Stimulated activated CD4-positive, alpha-beta T cell treated with anti-CD3 and anti-CD28 coated beads, Interleukin-4, amount 100 ng/mL, for 24 hours (primary cell): ENCODE measurements at places on chromosomes 7 and 10.
A peak's percentile ranks its signal among the peaks of the same experiment; 100 is the strongest.

- no peak for DNase-seq
Measured at GRCh38 chr7:18177129-18177814, 149.6 kb upstream of the PRPS1L1 start.

- no peak for DNase-seq
Measured at GRCh38 chr10:126598009-126598408, 72.5 kb downstream of the C10orf90 start.

GRCh38 chr7:56125831-56126230 lies 9.6 kb upstream of the NUPR2 start:
- DNase-seq: no peak

DNA sequence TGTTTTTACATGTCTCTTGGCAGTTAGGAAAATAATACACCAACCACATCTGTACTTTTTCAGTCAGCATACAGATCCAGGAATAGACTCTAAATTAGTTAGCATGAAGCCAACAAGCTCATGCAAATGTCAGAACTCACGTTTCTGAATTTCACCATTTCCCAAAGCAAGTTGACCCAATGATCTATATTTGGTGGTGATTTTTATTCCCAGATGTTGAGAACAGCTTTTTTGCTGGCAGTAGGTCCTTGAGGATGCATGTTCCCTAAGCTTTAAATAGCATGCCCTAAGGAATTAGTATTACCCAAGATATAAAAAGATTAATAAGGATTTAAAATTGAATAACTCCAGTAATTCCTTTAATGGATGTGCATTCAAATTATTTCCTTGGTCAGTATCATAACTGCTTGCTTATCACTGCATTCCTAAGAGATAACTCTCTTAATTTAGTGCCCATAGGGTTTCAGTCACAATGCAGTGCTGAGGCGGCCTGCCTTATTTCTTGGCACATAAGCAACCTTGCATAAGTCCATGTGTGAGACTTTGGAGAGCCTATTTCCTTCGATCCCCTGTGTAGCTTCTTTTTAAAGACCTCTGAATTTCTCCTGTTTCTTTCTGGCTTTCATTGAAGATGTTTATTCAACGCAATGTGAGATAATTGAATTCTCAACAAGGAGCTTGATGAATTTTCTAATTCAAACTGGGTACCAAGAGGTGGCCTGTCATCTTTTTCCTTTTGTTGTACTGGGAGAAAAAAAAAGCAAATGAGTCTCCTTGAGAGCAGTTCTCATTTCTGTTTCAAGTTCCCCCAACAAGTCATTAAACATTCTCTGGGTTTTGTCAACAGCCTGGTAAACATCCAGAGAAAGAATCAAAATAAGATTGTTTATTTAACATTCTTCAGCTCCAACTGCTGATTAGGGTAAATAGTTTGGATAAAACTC lies 135.3 kb upstream of the MEOX2 start:
- no peak for DNase-seq

DNA sequence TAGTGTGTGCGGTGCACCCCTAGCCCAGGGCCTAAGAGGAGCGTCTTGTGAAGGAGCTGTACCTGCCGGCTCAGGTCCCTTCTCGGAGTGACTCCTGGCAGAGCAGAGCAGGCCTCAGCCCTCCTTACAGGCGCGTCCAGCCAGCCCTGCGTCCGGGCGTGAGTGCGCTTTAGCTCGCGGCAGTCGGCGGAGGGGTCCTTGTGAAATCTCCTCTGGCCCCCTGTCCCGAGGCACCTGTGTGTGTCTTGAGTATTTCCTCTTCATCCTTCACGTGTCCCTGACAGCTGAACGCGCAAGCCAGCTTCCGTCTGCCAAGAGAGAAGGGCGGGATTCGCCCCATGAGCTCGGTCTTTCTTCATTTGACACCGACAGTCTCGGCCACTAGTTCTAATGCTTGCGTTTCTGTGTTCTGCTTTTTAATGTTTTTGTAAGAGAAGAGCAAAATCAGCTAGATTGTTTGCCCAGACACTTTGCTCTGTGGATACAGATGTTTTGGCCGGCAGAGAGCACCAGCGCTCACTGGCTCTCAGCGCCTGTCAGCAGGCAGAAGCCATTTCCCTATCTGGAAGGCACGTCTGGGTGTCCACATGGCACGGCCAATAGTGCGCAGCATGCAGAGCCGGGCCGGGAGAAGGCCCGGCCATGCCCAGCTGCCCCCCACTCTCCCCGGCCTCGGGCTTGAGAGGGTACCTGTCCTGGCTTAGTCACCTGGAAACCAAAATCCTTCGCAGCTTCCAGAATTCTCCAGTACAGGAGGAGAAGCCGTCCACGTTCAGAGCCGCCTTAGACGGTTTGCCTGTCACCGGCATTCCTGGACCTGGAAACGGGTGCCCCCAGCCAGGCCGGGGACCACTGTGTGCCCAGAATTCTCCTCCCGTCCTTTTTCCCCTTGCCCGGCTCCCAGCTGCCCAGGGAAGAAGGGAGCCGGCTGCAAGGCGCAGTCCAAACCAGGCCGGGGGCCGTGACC lies 7.0 kb downstream of the GET4 start:
- DNase-seq: no peak

DNA sequence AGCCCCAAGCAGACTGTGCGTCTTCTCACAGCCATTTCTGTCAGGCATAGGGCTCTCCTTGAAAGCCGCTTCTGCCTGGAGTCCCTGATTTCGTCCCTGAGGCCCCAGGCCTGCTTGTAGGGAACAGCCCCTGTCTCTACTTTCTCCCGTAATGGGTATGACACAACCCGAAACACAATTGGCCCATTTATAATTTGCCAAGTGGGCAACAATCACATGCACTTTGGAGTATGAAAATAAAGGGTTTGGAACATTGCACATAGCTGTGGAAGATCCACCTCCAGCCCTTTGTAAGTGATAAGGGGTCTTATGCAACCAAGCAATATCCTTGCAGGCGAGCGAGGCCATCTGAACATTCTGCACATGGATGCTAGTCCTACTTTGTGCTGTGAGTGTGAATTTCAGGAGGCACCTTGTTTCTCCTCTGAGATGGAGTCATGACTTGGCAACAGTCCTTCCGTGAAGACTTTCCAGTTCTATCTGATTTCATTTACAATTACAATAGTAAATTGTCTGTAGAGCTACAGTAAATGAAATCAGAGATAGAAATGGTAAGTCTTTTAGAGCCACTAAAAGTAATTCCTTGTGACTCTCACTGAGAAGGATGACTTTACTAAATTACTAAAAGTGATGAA lies 141.5 kb downstream of the CUBN start:
- no peak for DNase-seq

GRCh38 chr7:137245186-137245585 lies 98.3 kb downstream of the PTN start:
- DNase-seq: no peak

DNA sequence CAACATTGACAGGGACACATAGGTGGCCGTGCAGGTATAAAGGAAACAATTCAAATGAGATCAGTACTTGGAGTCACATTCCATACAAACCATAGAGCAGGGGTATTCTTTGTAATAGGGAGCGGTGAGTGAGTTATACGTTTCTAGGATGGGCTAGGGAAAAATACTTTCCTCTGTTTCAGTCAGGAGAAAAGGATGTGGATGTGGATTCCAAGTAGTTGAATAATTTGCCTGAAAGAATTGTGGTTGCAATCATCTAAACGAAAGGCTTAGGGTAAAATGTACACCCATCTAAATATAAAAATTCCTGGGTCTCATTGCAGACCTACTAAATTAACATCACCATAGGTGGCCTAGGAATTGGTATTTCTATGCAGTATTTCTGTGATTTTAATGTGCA lies 270.7 kb upstream of the IGFBP3 start:
- no peak for DNase-seq

- DNase-seq: no peak
Measured at GRCh38 chr10:92691591-92692079, 1.9 kb downstream of the HHEX start.

DNA sequence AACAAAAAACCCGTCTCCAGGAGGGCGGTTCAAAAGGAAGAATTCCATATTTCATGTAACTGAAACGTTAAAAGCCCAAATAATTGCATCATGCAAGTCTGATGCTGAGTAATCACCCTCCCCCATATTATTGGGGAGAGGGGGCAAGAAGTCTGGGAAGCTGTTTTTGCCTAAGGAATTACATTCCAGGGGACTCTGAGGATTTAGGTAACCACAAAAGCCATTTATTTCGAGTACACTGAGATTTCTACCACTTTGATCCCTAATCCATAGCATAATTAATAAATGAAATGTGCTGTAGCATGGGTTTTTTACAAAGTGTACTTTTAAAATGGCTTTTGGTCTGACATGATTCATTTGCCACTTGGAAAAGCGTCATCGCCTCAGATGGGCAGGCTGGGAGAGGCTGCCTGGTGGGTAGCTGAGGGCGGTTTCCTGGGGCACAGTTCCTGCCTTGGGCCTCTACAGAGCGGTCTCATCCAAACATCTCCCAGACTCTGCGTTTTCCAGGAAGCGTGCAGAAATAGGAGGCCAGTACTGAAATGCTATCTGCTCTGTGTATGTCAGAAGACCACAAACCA lies 106.5 kb downstream of the TCF7L2 start:
- DNase-seq: no peak

DNA sequence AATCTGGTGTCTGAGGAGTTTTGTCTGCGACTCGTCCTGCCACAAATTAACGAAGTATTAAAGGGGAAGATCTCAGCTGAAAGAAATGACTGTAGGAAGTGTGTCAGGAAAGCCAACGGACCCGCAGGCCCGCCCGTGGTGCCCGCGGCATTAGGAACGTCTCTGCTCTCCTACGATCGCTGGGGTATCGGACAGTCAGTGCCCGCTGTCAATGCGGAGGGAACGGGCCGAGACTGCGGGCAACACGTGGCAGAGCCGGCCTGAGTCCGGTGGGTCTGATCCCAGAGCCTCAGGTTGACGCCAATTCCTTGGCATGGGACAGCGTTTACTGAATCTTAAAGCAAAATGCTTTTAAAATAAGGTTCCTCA lies 128.7 kb downstream of the KBTBD2 start:
- DNase-seq: no peak

- no peak for DNase-seq
Measured at GRCh38 chr7:80511964-80512363, at the start of gene GNAT3. Gene GNAT3, minus strand, starts transcription at chr7:80512064. Its CDS starts 138 bp downstream, at chr7:80511926.

DNA sequence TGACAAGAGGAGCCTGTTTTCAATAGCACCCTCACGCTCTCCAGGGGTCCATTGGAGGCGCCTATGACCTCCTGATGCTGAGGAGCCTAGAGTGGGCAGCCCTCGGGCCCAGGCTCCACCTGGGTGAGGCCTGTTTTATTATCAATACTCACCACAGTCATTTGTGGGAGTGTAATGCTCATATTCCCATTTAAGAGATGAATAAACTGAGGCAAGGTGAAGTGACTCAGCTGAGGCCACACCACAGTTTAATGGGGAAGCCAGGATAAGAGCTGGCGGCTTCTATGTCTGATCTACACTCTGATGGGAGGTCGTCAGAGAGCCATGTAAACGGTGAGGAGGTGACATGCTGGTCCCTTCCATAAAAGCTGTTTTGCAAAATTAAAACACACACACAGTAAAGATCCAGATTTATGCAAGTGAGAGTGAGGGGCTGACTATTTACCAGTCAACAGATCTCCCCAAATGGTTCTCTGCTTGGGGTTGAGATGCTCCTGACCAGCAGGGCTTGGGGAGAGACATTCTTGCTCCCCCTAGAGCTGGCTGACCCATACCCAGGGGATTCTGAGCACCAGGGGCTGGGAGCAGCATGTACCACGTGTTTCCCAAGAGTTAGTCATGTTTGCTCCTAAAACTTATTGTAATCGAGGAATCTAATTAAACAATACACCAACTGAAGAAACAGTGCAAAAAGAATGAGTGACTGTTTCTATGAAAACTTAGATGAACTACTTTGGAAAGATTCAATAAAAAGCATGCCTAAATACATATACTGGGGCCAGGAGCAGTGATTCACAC lies 81.0 kb upstream of the INSIG1 start:
- DNase-seq: no peak

- no peak for DNase-seq
Measured at GRCh38 chr10:88541116-88541626, 41.9 kb downstream of the RNLS start.

DNA sequence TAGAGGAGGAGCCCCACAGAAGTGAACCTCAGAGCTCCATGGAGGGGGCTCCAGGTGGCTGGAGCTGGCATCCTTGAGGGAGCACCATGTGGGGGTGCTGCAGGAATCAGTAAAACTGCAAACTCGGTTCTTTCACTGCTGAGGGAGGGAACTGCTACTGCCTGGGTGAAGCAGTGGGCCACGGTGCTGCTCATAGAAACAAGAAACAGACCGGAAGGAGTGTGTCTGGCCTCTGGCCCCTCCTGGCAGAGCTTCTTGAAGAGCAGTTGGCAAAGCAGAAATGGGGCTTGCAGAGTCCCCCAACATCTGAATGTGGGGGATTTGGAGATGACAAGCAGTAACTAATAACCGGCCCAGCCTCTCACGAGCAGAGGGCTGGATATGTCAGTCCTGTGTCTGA lies 23.8 kb downstream of the TACC2 start:
- no peak for DNase-seq

- no peak for DNase-seq
Measured at GRCh38 chr10:80996615-80997193, 459.0 kb downstream of the SH2D4B start.

DNA sequence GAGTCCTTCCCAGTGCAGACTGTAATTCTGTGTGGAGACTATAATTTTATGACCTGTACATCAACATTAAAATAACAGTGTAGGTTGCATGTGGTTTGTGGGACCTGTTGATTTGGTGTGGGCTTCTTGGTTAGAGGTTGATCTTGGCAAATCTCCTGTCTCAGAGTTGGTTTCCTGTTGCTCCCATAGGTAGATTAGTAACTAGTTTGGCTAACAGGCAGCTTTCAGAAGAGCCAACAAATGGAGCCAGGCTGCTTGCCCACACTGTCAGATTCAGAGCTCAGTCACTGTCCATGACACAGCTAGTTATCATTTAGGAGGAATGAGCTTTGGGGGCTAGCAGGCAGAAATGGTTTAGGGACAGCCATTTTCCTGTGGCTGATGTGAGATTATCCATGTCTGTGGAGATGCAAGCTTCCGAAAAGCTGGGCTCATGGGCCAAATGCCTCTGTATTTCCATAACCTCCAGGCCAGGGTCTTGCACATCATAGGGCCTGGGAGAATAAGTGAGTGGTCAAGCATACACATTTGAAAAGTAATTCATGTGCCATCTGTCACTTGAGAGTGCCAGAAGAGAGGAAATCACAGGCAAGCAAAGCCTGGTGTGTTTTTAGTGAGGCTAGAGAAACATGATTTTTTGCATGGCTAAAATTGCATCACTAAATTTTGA lies 33.4 kb downstream of the CCM2 start:
- DNase-seq: no peak

GRCh38 chr10:834493-834892 lies 97.0 kb downstream of the LARP4B start:
- no peak for DNase-seq

DNA sequence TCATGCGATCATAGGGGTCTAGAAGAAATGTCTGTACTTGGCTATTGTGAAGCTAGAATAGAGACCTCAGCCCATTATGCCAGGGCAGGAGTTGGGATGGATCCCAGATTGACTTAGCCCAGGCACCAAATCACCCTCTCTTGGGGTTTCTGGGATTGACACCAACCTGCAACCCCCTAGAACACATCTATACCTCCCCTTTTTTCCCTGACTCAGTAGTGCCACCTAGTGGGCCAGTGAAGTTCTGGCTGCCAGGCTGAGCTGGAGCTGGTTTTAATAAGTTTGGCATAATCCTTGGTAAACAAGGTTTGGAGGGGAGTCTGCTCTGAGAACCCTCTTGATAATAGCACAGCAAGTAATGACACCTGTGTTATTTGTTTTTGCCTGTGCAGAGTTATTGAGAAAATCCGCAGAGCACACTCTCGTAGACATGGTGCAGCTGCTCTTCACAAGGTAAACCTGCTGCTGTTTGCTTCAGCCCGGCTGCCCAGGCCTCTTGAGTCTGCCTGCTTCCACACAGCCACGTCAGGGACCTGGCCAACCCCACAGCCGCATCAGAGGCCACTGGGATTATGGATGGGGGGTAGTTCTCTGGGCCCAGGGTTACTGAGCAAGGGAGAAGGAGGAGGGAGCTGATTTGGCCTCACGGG lies 43.3 kb upstream of the NFKB2 start:
- peak; percentile 81 for DNase-seq
